GM13977 (cell line): ENCODE measurements at places on chromosomes 1 and 21.

DNA sequence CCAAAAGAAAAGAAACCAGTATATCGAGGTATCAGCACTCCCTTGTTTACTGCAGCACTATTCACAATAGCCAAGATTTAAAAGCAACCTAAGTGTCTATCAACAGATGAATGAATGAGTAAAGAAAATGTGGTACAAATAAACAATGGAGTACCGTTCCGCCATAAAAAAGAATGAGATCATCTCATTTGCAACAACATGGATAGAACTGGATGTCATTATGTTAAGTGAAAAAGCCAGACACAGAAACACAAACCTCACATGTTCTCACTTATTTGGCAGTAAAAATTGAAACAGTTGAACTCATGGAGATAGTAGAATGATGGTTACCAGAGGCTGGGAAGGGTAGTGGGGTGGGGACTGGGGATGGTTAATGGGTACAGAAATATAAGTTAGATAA lies 4.3 kb upstream of the GNG5 start:
- DNase-seq = no peak

DNA sequence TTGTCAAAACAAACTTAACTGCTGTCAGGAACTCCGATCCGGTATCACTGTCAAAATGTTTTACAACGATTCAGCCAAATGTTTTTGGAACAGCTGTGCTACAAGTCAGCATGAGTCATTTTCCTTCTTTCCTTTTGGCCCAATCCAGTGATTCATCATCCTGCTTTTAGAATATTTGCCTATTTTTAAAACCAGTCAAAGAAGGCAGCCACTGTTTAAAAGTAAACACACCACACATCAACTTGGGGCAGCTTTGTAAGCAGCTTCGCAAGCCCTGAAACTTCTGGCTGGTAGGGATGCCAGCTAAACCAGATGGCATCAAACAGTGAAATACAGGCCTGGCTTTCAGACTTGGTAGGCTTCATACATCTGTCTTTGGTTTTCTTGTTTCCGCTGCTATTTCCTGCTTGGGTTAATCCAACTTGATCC lies 14.9 kb downstream of the MAP3K7CL start:
- no peak for DNase-seq

DNA sequence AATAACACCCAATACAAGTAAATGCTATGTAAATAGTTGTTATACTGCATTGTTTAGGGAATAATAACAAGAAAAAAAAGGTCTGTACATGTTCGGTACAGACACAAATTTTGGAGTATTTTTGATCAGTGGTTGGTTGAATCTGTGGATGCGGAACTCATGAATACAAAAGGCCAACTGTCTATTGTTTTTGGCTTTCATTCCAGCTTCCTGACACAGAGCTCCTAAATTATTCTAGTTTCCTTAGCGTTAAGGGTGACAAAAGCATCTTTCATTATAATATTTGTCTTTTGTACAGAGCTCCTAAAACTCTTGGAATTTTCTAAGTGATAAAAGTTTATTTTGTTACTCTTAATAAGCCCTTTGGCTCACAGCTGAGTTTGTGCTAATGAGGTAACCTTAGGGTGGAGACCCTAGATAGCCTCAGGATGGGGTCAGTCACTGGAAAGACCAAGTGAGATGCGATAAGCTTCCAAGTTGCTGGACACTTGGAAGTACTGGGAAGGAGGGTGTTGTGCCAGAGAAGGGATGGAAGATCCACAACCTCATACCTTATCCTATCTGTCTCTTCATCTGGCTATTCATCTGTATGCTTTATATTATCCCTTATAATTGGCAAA lies 57.4 kb upstream of the PRRC2C start:
- DNase-seq = no peak

- DNase-seq = no peak
Observed at GRCh38 chr1:90220941-90221693, 226.2 kb downstream of the ZNF326 start.

GRCh38 chr1:113137563-113137962 lies 64.6 kb downstream of the LRIG2 start:
- DNase-seq = no peak

DNA sequence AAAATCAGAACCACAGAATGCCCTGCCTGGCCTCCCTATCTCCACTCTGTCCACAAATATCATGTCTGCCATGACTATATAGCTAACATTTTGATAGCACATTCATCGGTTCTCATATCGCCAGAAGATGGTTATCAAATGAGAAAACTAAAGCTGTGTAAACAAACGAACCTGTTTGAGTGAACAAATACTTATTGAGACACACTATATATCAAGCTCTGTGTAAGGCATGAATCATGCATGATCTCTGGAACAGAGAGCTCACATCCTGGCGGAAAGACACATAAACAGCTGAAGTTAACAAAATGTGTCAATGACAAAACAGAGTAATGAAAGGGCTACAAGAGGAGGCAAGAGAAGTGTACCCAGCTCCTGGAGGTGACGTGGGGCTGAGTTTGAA lies 13.1 kb downstream of the KCND3 start:
- no peak for DNase-seq
